Left ventricle myocardium inferior (tissue), 1 donor: ENCODE measurements at places on chromosomes 16 and 17. TPM values are rescaled to one million over a fixed set of nuclear protein-coding genes. Genes with fewer than 3 reads are reported as not detected.

Gene ASB16
- 12.9 TPM for total RNA-seq

Gene WFIKKN1
- 0.14 TPM for total RNA-seq

Gene ZFPM1
- 5.7 TPM for total RNA-seq

Gene NR1D1
- total RNA-seq = 19.1 TPM

Gene MYH8
- total RNA-seq = not detected

Gene NRN1L
- total RNA-seq = 0.49 TPM

Gene TP53TG3F
- total RNA-seq = not detected

- DNase-seq = no peak
These were observed 597.9 kb downstream of the KCNJ2 start for GRCh38 chr17:70767102-70767701.

DNA sequence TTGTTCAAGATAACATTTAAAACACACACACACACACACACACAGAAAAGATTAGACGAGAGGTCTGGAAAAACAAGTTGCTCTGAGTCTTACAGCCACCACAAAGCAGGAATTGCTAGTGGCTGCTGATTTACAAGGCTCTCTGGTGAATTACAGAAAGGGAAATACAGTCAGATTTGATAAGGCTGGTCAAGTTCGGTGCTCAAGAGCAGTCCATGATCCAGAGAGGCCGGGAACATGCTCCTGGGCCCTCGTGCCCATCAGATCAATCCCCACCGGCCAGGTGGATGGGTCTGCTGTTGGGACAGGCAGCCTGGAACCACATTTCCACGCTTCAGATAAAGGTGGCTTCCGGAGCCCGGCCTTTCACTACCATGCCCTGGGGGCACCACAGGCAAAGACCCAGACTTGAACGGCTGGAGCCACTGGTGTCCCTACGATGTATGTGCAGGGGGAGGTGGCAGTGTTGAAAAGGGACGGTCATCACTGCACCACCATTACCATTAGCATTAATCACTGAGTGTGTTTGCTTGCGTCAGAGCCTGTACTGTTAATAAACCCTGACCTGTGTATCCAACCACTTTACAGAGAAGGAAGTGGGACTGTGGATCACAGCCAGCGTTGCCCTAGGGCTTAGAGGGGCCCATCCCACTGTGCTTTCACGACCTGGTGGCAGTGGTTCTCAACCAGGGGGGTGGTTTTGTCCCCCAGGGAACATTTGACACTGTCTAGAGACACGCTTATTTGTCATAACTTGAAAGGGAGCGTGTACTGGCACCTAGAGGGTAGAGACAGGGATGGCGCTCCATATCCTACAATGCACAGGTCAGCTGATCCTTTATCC is 95.1 kb downstream of the XYLT1 start:
- no peak for DNase-seq

GRCh38 chr17:66430846-66431795 is 128.7 kb downstream of the PRKCA start:
- DNase-seq = no peak

DNA sequence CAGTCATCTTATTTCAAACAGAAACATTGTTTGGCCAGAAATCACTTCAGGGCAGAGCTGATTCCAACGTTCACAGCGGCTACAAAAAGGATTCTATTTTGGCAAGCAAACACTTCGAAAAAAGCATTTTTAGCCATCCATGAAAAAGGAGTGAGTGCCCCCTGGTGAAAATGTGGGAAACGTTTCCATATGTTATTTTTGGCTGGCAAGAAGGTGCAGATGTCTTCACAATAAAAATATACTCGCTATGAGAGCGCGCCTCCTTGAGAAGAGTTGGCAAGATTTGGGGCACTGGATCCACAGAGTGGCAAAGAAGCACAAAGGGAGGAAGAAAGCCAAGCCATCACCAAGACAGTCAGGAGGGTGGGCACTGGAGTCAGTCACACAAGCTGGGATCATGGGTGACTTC is 191.1 kb downstream of the CHD9NB start:
- no peak for DNase-seq

- DNase-seq = no peak
These were observed 11.0 kb downstream of the EFTUD2 start for GRCh38 chr17:44887971-44888954.

DNA sequence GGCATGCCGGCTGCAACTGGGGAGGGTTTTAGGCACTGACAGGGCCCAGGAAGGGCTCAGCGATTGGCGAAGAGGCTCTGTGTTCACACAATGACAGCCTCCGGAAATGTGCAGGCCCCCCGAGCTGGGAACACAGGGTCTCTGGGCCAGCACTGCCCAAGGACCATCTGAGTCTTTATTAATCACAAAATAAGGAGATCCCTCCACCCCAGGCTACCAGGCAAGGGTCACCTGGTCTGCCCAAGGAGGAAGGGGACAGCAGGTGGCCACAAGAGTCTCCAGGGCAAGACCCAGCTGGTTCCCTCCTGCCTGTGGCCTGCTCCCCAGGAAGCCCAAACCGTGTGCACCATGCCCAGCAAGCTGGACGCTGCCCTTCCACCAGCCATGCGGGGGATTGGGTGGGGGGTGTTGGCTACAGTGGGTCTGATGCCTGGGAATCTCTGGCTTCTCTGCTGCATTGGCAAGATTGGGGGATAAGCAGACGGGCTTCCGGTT is 52.1 kb upstream of the TNRC6C start:
- DNase-seq = no peak

- no peak for DNase-seq
These were observed 28.0 kb downstream of the TOM1L2 start for GRCh38 chr17:17944242-17944641.

DNA sequence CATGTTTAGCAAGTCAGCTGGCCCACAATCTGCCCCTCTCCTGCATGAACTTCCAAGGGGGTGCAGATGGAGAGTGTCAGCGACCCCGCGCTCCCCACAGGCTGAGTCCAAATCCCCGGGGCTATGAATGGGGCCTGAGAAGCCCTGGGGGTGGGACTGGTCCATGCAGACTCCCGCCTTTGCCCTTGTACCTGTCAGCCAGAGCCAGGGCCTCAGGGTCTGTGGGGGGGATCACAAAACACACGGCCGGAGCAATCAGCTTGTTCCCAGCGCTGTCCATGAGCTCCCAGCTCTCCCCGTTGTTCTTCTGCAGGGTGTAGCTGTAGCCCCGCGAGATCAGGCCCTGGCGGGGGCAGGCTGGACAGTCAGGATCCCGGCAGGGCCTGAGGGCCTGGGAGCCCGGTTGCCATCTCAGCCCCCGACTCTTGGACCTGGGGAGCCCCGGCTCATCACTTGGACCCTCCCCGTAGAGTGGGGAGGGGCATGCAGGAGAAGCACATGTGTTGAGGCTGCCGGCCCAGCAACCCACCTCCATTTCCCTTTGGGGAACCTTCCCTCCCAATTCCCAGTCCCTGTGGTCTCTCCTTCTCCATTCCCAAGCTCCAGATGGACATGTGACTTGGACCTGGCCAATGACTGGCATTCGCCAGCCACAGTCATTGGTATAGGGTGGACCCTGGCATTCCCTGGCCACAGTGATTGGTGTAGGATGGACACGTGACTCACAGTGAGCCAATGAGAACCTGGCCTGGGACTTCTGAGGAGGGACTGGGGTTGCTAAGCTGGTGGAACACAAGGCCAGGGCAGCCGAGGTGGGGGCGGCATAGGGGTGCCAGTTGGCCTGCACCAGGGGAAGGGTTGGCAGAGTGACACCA is 42.4 kb downstream of the PPL start:
- DNase-seq = no peak

DNA sequence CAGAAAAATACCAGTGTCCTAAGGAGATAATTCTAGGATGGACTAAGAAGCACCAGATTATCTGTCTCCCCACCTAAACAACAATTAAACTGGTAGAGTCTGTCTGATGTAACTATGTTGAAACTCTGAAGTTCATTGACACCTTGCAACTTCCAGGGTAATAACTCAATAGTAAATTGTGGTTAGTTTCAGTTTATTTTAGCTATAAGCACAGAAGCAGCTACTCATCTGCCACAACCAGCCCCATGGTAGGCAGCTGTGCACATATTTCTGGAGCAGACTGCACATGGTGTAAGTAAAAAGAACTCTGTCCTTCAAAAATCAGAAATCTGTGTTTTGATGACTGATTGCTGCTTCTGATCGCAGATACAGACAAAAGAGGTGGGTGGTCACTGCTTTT is 852.1 kb downstream of the CDH11 start:
- DNase-seq = no peak

DNA sequence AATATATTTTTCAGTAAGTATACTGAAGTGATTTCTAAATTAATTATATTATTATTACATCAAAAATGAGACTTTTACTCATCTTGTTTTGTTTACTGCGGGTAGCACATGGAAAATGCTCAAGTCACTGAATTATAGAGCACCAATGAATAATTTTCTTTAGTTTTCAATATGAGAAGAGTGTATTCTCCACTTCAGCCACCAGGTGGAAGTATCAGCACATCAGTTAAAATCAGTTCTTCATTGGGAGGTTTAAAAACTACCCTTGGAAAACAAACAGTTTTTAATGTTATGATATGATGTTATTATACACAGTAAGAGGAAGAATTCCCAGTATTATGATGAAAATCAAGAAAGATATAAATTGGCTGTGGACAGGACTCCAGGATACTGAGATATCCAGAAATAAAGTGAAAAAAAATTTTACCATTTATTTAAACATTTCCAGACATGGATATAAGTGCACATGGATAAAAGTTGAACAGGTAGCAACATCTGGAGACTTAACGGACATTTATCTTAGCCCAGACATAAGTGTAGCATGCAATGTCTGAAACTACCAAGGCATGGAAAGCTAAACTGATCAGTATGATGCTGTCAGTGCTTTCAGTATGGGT is 467.3 kb downstream of the KCNJ2 start:
- DNase-seq = no peak

DNA sequence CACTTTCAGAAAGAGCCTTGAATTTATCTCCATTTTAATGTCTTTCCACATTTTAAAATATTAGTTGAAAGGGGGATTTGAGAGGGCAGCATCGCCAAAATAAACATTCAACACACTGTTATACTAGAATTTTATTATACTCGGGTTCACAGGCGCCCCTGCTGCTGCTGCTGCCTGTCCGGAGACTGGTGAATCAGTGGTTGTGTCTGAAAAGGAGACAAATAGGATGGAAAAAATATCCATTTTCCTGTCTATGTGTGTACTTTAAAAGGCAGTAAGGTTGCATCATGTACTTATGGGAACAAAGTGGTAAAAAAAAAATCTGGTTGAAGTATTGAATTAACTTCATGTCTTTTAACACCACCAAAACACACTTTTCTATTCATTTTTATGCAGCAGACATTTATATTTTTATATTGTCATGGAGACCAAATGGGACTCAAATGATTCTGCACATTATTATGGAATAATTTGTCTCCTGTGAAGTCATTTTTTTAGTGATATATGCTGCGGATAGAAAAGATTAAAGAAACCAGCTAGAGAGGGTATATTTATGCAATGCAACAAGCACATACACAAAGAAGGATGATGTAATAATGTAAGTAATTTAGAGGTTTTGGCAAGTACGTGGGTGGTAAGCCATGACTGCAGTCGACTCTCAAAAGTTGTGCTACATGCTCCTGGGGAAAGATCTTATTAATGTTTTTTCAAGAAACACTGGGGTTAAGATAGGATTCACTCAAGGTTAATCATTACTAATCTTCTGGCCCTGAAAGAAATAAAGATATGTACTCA is 759.0 kb upstream of the SOX9 start:
- DNase-seq = no peak

DNA sequence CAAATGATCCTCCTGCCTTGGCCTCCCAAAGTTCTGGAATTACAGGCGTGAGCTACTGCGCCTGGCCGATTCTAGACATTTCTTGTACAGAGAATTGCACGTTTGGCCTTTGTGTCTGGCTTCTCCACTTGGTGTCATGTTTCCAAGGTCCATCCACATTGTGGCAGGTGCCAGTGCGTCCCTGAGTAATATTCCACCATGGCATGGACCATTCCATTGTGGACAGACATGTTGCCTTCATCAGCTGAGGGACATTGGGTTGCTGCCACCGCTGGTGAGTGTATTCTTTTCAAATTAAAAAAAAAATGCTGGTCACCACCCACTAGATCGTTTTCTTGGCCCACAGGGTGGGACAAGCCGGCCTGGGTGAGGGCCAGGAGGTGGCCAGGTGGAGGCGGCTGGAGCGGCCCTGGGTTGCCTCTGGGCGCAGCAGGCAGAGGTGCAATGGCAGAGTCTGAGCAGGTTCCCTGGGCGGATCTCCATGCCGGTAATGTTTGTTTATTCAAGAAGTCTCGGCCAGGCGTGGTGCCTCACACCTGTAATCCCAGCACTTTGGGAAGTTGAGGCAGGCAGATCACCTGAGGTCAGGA is 274.1 kb downstream of the SEC14L1 start:
- DNase-seq = no peak

- no peak for DNase-seq
These were observed 149.7 kb downstream of the SNX29 start for GRCh38 chr16:12126091-12126806.

DNA sequence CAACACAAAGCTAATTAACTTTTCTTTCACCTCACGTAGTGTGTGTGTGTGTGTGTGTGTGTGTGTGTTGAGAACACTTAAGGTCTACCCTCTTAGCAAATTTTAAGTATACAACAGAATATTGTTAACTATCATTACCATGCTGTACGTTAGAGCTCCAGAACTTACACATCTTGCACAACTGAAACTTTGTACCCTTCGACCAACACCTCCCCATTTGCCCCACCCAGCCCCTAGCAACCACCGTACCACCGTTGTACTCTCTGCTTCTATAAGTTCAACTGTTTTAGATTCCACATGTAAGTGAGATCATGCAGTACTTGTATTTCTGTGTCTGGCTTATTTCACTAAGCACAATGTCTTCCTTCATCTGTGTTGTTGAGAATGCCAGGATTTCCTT is 28.1 kb upstream of the MLYCD start:
- no peak for DNase-seq

DNA sequence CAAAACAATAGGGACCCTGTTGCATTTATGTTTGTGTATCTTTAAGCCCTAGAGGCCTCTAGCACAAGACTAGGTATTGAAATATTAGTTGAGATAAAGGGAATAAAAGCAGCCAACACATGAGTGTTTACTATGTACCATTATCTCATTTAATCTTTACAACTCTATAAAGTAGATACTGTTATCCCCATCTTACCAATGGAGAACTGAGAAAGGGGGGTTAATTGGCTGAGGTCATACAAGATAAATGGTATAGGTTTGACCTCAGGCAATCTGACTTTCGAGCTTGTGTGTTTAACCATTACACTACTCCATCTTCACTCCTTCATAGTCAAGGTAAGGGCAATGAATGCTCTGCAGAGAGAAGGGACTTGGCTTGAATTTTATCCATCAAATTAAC is 26.3 kb upstream of the STAC2 start:
- DNase-seq = no peak
